ENCODE measurements at places on chromosomes 5 and 9.

DNA sequence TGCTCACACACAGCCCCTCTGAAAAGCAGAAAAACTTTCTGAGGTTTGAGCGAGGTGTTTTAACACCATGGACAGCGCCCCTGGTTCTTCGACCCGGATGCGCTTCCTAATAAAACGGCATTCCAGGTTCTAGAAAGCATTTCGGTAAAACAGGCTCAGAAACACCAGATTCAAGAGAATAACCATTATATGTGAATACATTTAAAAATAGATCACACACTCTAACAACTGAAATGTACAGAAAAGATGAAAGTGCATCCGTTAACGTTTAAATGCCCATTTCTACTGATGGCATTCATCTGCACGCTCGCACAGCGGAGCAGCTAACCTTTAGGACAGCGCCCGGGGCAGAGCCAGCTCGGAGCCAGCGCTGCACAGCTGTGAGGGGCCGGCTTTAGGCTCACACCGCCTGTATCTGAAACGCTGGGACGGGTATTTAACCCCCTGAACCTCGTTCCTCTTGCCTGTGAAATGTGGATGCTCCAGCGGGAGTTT, 26.3 kb upstream of the TENT4A start:
- DNase-seq = peak; percentile 79

DNA sequence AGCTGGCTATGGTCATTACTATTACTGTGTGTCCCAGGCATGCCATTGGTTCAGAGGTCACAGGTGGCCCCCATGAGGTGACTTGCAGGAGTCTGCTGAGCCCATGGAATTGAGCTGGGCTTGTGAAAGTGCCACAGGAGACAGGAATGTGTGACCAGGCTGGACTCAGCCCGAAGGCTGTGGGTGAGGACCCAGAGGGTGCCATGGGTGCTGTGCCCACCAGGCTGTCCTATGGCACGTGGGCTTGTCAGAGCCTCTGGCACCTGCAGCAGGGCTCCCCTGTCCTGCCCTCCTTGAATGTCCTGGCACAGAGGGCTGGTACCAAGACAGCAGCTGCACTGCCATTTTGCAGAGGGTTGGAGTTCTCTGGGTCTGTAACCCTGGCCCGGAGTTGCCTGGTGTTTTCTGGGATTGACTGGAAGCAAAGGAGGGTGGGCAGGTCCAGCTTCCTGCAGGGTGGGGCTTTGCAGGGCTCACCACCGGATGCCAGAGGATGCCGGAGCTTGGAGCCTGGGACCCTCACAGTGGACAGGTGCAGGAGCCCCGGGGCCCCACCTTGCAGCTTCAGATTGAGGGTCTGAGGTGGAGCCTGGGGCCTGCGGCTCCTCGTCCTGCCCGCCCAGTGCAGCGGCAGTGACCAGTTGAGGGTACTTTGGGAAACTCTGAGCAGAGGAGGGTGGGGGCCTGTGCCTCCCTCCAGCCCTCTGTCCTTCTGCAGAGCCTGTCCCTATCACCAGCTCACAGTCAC, 14.2 kb downstream of the COL5A1 start:
- DNase-seq = no peak

GRCh38 chr9:136239135-136239982, 6.3 kb downstream of the QSOX2 start:
- DNase-seq = no peak

GRCh38 chr9:109471475-109472393, 26.4 kb downstream of the PTPN3 start:
- DNase-seq = peak; percentile 35

DNA sequence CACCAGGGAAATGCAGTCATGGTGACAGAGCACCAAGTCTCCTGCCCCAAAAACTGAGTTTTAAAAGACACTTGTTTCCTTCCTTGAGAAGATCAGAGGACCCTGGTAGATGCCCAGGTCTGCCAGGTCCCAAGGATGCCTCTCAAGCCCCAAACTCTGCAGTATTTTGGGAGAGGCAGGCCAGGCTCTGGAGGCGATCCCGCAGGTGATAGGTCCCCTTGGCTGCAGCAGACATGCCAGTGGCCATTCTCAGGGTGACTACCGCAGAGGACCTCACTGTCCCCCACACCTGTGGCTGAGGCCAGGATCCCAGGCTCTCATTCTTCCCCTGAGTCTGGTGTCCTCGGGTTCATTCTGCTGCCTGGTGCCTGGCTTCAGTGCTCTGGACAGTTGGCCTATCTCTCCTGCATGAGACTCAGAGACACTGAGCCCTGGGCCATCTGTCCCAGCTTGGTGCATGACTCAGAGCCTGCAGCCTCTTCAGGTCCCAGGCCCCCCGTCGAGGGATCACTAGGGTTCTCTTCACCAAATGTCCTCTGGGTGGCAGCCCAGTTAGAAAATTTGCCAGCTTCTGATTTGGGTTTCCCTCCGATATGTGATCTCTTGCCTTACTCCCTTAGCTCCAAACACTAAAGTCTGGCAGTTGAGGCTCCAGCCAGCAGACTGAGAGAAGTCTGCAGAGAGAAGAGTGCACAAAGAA, 59.7 kb upstream of the GARNL3 start:
- peak; percentile 71 for DNase-seq

DNA sequence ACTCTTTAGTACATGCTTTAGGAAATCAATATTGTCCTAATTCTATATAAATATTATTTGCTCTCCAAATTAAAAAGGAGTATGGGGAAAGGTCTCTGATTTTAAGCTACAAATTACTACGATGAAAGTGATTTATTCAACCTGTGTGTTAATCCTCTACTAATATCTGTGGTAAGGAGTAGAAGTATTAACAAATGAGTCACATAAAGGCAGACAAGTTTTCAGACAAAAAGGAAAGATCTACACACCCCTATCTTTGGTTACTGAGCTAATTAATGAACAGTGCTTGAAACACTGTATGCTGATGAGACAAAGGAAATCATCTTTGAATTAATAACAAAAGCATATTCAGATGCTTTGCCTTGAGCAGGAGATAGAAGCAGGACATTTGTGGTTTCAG, 15.9 kb downstream of the LOX start:
- no peak for DNase-seq

GRCh38 chr5:104189031-104189430, 626.4 kb upstream of the NUDT12 start:
- DNase-seq = no peak

DNA sequence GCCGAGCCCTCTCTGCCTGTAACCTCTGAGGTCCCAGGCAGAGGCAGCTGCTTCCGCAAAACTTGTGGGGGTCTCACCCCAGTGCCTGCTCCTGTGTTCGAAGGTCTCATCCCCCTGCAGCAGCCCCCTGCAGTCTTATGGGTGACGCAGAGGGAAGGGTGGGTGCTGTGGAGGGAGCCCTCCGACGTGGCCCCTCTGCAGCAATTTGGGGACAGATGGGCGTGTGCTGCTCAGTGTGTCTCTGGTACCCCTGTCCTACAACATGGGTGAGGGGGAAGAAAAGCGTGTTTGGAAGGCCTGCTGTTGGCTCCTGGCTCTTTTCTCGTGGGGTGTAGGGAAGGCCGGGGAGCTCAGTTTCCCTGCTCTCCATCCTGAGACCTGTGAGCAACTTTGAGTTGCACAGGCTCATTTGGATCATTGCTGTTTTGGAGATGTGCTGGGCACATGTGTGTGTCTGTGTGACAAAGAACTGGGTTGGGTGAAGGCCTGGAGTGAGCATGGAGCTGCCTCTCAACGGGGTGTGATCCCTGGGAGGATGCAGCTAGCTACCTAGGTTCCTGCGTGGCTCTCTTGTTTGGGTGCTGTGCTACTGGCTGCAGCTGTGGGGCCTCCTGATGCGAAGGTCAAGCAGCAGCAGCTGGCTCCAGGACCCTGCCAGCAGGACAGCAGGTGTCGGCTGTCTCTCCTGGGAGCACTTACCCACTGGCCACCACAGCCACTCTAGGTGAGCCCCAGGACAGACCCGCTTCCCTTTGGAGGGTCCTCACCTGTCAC, 179.6 kb upstream of the PITX1 start:
- no peak for DNase-seq

DNA sequence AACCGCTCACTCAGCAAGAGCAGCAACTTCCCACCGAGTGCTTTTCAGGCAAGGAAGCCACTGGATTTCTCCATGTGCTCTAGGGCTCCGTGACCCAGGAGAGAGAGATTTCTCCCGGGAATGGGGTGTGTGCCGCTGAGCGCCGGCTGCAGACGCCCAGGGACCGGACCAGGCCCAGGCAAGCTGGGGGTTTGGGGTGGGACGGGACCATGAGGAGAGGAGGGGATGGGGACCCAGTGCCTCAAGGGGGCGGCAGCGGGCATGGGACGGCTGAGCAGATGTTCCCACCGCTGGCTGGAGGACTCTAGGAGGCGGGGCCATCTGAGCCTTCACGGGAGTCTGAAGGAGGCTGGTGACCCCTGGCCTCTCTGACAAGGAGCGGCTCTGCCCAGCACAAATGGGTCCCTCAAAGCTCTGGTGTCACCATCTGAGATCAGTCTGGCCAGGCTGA, 8.5 kb downstream of the LCN9 start:
- DNase-seq = no peak

GRCh38 chr5:36734422-36734821, 128.0 kb downstream of the SLC1A3 start:
- DNase-seq = peak; percentile 61

DNA sequence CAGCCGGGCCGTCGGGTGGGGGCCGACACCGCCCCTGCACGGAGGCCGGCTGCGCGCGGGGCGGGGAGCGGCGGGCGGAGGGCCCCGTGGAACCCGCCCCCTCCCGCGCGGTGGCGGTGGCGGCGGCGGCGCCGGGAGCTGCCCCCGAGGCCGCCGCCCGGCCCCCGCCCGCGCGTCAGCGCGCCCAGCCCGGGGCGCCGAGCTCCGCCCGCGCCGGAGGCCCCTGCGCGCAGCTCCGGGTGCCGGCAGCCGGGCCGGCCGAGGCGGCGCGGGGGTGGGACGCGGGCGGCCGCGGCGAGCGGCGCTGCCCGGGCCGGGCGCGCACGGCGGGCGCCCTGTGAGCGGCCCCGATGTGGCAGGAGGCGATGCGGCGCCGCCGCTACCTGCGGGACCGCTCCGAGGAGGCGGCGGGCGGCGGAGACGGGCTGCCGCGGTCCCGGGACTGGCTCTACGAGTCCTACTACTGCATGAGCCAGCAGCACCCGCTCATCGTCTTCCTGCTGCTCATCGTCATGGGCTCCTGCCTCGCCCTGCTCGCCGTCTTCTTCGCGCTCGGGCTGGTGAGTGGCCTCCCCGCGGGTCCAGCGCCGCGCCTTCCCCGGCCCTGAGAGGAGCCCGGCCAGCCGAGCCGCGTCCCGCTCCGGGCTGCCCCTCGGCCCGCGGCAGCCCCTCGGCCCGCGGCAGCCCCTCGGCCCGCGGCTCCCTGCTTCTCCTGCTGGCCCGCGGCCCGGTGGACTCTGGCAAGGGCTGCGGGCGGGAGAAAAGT, at the start of gene ADCY2:
Gene ADCY2 (plus strand): TSS at position 192 of the 766 bp plus-strand sequence. CDS start 159 bp downstream, at position 351.
- no peak for DNase-seq

GRCh38 chr9:110626101-110626829, 42.3 kb upstream of the MUSK start:
- no peak for DNase-seq

GRCh38 chr9:115148721-115149120, 30.8 kb upstream of the TNC start:
- DNase-seq = no peak

DNA sequence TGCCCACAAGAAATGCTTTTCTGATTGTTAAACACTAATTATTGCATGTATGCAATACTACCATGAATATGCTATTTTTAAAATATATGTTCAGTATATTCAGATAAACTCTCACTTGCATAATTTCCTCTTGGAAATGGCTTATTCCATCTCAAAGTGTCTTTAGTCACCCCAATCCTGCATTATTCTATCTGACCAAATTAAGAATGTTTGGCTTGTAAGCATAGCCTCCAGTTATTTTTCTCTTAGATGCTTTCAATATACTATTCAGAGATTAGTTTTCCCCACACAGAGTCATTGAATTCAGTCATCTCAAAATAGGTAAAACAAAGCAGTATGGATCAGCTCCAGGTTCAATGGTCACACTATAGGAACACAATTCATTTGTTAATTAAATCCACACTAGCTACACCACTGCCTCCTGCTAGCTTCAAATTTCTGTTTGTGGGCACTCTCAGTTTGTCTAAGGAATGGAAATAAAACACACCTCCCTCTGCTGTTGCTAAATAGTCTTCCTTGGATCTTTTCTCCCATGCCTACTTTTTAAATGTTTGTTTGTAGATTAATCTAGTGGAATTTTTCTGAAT, 134.6 kb upstream of the TBCA start:
- no peak for DNase-seq

DNA sequence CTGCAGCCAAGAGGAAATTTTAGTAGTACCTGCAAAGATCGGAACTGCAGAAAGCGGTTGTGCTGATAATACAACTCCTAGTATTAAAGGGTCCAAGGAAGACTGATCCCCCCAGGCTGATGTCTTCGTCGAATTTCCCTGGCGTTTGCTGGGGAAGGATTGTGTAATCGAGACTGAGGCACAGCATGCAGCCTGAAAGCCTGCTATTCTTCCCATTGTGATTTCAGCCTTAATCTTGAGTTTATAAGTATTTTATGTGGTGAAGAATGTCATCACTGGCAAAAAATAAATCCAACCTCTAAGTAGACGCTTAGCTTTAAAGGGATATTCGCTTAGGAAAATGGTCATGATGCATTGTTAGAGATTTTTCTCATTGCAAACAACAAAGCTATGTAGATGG, 21.3 kb upstream of the LMX1B start:
- no peak for DNase-seq

GRCh38 chr5:68015381-68016302, 199.9 kb upstream of the PIK3R1 start:
- no peak for DNase-seq
